ENCODE measurements at places on chromosomes 7 and 10.

DNA sequence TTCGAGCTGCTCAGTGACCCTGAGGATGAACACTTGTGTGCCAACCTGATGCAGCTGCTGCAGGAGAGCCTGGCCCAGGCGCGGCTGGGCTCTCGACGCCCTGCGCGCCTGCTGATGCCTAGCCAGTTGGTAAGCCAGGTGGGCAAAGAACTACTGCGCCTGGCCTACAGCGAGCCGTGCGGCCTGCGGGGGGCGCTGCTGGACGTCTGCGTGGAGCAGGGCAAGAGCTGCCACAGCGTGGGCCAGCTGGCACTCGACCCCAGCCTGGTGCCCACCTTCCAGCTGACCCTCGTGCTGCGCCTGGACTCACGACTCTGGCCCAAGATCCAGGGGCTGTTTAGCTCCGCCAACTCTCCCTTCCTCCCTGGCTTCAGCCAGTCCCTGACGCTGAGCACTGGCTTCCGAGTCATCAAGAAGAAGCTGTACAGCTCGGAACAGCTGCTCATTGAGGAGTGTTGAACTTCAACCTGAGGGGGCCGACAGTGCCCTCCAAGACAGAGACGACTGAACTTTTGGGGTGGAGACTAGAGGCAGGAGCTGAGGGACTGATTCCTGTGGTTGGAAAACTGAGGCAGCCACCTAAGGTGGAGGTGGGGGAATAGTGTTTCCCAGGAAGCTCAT is 1.1 kb downstream of the DDIT4 start:
- DNase-seq: no peak

- DNase-seq: no peak
These were observed 47.2 kb upstream of the MKI67 start for GRCh38 chr10:128173386-128173785.

- DNase-seq: no peak
These were observed 6.2 kb downstream of the BZW2 start for GRCh38 chr7:16652240-16652583.

DNA sequence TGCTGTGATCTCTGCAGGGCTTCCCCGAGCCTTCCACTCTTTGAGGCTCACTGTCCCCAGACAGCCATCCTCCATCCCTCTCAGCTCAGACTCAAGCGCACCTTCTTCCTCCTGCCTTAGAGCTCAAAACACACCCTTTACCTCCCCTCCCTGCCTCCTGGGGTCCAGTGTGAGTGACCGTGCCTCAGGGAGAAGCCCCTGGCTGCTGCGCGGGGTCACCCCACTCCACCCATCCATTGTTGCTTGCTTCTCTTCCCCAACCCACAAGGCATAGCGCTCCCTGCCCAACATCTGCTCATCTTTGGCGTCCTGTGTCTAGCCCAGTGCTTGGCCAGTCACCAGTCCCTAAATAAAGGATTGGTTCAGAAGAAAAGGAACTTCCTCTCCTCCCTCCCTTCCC is 170.3 kb downstream of the TCERG1L start:
- no peak for DNase-seq

- DNase-seq: no peak
These were observed 1041.8 kb downstream of the GATA3 start for GRCh38 chr10:9096288-9096687.

DNA sequence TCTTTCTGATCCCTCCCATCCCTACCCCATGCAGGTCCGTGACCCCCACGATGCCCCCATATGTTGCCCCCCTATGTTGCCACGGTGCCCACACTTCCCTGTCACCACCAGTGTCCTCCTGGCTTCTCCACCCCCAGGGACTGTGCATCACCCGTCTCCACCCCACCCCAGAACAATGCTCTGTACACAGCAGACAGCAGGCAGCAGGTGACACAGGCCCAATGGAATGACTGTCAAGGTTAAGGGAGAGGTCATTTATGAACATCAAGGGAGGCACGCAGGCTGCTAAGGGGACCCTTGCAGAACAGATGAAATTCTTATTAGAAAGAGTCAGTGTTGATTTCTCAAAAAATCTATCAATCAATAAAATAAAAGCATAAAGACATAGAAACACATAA is 71.5 kb downstream of the PARP12 start:
- DNase-seq: no peak

- no peak for DNase-seq
These were observed 357.5 kb upstream of the BMPER start for GRCh38 chr7:33547880-33548279.

GRCh38 chr10:72697716-72698115 is 5.8 kb downstream of the MCU start:
- no peak for DNase-seq

DNA sequence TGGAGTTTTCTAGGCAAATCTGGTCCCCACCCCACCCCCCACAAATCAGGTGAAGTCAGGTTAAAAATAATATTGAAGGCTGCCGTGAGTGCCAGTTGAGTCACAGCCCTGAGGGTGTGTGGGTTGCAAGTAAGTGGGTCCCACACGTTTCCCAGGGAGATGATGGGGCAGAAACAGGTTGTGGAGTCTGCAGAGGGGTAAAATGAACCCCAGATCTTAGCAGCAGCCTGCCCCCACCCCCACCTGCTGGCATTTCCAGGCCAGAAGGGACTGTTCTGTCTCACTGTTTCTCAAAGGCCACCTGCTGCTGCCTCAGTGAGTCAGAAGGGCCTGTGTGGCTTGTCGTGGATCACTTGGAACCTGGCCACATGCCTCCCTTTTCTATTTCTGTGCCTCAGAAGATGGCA is 59.8 kb upstream of the SMNDC1 start:
- no peak for DNase-seq
